Activated T-helper 17 cell treated with anti-CD3 and anti-CD28 coated beads, Interleukin-2, amount 50 U/mL, for 72 hours (primary cell): ENCODE measurements at places on chromosomes 7 and 10. TPM values are rescaled to one million over a fixed set of nuclear protein-coding genes. Genes with fewer than 3 reads are reported as not detected.

DNA sequence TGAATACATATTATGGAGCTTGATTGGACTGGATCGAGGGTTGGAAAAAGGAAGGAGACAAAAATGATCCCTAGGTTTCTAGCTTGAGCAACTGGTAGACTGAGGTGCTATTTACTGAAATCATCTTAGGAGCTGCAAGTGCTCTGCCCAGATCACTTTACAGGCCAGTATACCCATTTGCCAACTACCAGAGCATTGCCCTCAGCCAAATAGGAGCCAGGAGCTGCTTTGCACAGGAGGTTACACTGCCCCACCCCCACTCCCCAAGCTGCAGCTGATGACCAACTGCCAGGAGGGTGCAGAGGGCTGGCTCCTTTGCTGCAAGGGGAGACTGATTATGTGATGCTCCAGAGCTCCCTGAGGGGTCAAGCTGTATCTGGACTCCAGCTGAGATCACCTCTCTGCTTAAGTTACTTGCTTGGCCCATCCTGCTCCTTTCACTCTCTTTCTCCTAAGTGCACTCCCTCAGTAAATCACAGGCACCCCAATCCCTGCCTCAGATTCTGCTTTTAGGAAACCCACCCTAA is 275.4 kb downstream of the ZEB1 start:
- H3K4me3 ChIP-seq = no peak overlapping the region
- ATAC-seq = no peak
- H3K36me3 ChIP-seq = no peaks in the 10 kb centered on the region
- H3K27ac ChIP-seq = no peak overlapping the region

- no peaks in the 10 kb centered on the region for H3K4me1 ChIP-seq
- peaks cover 6% of the 10 kb centered on the region for H3K27me3 ChIP-seq
- H3K27ac ChIP-seq = no peak overlapping the region
- H3K4me3 ChIP-seq = no peak overlapping the region
Observed at GRCh38 chr10:71661060-71661622, 58.4 kb downstream of the C10orf105 start.

- no peaks in the 10 kb centered on the region for H3K27me3 ChIP-seq
- ATAC-seq = peak; percentile 42
- H3K4me1 ChIP-seq = peaks cover 47% of the 10 kb centered on the region
Observed at GRCh38 chr7:105306298-105306748, 82.4 kb downstream of the SRPK2 start.

DNA sequence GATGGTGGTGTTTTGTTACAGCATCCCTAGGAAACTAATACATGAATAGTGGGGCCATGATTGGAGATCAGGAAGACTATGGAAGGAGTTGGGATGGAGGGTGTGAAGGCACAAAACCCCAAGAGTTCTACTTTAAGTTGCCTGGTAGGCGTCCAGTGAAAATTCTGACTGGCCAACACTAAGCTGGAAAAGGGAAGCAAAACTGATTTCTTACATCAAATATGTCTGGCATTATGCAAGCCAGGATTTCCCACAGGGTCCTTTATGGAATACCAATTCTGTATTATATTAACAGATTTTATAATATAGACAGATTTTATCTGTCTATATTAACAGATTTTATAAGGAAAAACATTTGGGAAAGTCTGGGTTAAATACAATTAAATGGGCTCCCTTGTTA is 16.2 kb downstream of the CPVL start:
- no peak overlapping the region for H3K27ac ChIP-seq
- no peak overlapping the region for H3K4me3 ChIP-seq
- H3K36me3 ChIP-seq = no peaks in the 10 kb centered on the region

DNA sequence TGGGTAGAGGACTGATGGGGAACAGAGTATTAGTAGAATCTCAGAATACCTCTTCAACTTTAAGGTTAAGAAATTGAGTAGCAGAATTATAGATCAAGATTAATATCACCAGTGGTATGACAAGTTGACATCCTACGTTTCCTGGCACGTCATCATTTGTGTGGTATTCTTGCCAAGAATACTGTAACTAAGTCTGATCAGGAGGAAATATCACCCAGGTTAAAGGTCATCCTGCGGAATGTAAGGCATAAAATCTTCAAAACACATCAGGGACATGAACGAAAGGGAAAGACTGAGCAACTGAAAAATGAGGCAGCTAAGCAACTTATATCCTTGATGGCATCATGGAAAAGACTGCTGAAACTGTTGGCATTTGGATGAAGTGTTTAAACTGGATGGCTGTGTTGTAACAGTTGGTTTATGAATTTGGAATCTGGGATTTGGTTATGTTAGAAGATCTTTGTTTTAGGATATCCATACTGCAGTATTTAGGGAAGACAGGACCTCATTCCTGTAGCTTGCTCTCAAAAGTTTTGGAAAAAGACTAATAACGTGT is 86.1 kb downstream of the TRIM24 start:
- no peaks in the 10 kb centered on the region for H3K27me3 ChIP-seq
- peaks cover 82% of the 10 kb centered on the region for H3K36me3 ChIP-seq
- H3K4me3 ChIP-seq = no peak overlapping the region
- H3K4me1 ChIP-seq = peaks cover 4% of the 10 kb centered on the region
- no peak for ATAC-seq

DNA sequence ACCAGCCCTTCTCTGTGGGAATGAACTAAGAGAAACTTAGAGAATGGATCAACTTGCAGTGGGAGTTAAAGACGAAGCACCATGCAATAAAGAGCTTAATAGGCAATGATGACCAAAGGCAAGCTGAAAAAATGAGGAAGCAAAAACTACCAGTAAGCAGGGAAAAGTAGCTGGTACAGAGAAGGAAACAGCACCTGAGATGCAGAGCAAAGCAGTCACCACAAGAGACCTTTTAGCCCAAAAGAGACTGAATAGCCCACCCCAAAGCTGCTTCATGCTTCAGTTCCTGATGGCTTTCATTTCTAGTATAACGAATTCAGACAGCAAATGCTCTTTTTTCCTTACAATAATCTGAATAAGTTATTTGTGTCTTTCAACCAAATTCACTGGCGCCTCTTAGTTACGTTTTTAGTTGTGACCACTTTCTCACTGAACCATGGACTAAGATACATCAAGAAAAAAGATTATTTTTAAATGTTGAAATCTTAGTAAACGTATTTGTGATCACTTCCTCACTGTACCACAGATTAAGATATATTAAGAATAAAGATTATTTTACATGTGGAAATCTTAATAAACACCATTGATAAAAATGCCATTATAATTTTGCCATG is 76.0 kb downstream of the USP6NL start:
- no peak for ATAC-seq
- no peak overlapping the region for H3K27ac ChIP-seq
- H3K4me1 ChIP-seq = peaks cover 4% of the 10 kb centered on the region
- H3K4me3 ChIP-seq = no peak overlapping the region
- no peaks in the 10 kb centered on the region for H3K36me3 ChIP-seq

DNA sequence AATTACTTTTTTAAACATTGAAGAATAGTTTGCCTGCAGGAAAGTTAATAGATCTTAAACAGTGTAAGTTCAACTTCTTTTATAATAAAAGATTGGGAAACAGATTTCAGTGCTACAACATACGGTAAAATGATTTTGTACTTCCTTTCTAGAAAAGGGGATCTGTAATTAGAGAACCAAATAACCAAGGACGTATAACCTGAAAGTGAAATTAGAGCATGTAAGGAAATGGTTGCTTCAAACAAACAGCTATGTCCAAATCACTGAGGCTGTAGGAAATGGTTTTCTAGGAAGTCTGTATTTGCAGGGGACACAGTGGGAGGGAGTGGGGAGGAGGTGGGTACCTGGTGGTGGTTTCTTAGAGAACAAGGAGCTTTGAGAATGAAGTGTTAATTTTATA is 57.9 kb upstream of the EXOC6 start:
- peaks cover 21% of the 10 kb centered on the region for H3K27me3 ChIP-seq
- ATAC-seq = no peak
- H3K36me3 ChIP-seq = no peaks in the 10 kb centered on the region
- no peak overlapping the region for H3K4me3 ChIP-seq

DNA sequence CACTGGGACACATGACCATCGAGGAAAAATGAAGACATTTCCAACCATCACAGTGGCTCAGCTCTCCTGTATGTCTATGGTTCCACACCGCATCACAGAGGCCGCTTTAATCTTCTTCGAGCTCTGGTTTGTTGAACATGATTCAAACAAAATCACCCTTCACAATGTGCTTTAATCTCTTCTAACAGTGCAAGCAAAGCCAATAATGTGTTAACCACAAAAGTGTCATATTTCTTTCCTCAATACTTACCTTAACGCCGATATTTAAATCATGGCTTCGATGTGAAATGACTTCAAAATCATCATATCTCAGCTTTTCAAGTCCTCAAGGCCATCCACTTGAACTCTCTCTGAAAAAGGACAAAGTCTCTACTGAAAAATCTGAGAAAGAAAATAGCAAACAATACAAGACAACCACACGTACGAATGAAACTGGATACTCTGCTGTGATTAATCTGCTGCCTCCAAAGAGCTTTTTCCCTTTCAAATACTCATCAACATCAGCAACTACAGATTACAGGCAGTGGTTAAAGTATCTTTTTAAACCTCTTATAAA is 23.0 kb upstream of the SVIL start:
- H3K4me1 ChIP-seq = peaks cover 19% of the 10 kb centered on the region
- ATAC-seq = no peak
- H3K4me3 ChIP-seq = peak overlapping the region; percentile 57

GRCh38 chr10:83108565-83109333 is 1030.6 kb upstream of the GHITM start:
- no peak overlapping the region for H3K27ac ChIP-seq
- no peaks in the 10 kb centered on the region for H3K4me1 ChIP-seq
- H3K36me3 ChIP-seq = no peaks in the 10 kb centered on the region
- H3K4me3 ChIP-seq = no peak overlapping the region
- ATAC-seq = no peak
- no peaks in the 10 kb centered on the region for H3K27me3 ChIP-seq

- no peaks in the 10 kb centered on the region for H3K27me3 ChIP-seq
- no peak for ATAC-seq
- H3K27ac ChIP-seq = no peak overlapping the region
- no peak overlapping the region for H3K4me3 ChIP-seq
- no peaks in the 10 kb centered on the region for H3K4me1 ChIP-seq
Observed at GRCh38 chr7:79563821-79564522, 110.5 kb upstream of the MAGI2 start.

DNA sequence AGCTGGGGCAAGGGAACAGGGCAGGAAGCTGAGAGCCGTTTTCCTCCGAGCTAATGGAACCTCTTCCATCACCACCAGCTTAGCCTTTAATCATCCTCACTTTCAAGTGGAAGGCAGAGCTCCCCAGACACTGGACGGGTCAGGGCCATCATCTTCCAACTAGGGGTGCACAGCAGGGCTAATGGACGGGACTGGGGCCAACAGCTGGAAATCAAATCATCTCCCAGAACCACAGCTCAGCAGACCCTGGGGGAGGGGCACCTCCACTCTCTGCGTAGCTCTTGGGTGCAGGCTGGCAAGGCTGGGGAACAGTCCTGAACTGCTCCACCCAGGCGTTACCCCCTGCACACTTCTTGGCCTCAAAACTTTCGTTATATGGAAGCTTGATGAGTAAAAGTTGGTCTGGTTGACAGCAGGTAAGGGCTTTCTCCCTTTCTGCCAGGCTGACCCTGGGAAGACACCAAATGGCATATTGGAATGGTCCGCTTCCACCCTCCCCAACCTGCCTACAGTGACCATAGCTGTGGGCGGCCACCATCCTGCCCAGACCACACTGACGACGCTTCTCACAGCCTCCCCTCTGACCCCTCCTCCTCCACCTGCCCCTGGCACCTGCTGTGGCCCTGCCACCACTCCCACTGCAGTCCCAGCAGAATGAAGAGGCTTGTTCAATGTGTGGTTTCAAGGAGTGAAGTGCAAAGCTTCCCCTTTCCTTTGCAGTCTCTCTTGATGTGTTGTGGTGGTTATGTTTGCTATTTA is 51.7 kb upstream of the RET start:
- no peak for ATAC-seq
- H3K4me3 ChIP-seq = no peak overlapping the region
- no peaks in the 10 kb centered on the region for H3K4me1 ChIP-seq
- no peak overlapping the region for H3K27ac ChIP-seq
- H3K27me3 ChIP-seq = peaks cover 27% of the 10 kb centered on the region

GRCh38 chr7:11394438-11394837 is 420.8 kb downstream of the PHF14 start:
- no peaks in the 10 kb centered on the region for H3K36me3 ChIP-seq
- H3K27ac ChIP-seq = no peak overlapping the region
- H3K4me3 ChIP-seq = no peak overlapping the region

Gene PPP1R3C
- not detected for total RNA-seq

Gene KIF20B
- 49.2 TPM for total RNA-seq

Gene OR2A12
- not detected for total RNA-seq

Gene FAM24B
- 10.1 TPM for total RNA-seq

Gene HMX3
- 0.21 TPM for total RNA-seq

Gene UPF2
- total RNA-seq = 41.5 TPM

Gene SH3PXD2A
- 19.3 TPM for total RNA-seq

Gene HKDC1
- 0.19 TPM for total RNA-seq

Gene RADIL
- 0.08 TPM for total RNA-seq
